PC-9 (cell line): ENCODE measurements at places on chromosomes 2 and 18. TPM values are rescaled to one million over a fixed set of nuclear protein-coding genes. Genes with fewer than 3 reads are reported as not detected.
A peak's percentile ranks its signal among the peaks of the same experiment; 100 is the strongest.

- no peak overlapping the region for H3K4me3 ChIP-seq
- no peaks in the 10 kb centered on the region for H3K4me1 ChIP-seq
- H3K27ac ChIP-seq, result no peak overlapping the region
- DNase-seq, result no peak
- H3K27me3 ChIP-seq, result 0 out of 2 replicates have a peak, but pooled peaks cover 2% of the 10 kb centered on the region
- H3K36me3 ChIP-seq, result no peaks in the 10 kb centered on the region
Observed at GRCh38 chr2:172736424-172737174, 954 bp downstream of the RAPGEF4 start.

The CTNNA2 gene
- not detected in 2 replicates for total RNA-seq

DNA sequence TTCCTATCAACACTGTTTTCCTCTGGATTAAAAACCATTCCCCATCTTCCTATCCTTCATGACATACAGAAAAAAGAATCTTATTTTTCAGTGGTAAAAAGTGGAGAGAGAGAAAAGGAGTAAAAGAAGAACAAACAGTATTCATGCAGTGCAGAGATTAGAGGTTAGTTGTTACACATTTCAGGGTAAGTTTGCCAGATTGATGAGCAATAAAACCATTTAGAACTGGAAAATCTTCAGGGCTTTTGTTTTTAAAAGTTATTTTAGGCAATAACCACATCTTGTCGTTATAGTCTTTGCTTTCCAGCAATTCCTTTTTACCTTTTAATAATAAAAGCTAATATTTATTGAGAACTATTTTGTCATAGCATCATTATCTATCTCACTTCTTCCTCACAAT is 104.5 kb downstream of the GPD2 start:
- no peaks in the 10 kb centered on the region for H3K36me3 ChIP-seq
- H3K27ac ChIP-seq, result no peak overlapping the region
- H3K4me1 ChIP-seq, result no peaks in the 10 kb centered on the region
- no peak for DNase-seq
- no peak overlapping the region for H3K4me3 ChIP-seq

- H3K4me3 ChIP-seq, result no peak overlapping the region
- H3K4me1 ChIP-seq, result peaks cover 18% of the 10 kb centered on the region
- no peaks in the 10 kb centered on the region for H3K27me3 ChIP-seq
- H3K27ac ChIP-seq, result no peak overlapping the region
Observed at GRCh38 chr2:223952280-223952968, 4.8 kb upstream of the MRPL44 start.

DNA sequence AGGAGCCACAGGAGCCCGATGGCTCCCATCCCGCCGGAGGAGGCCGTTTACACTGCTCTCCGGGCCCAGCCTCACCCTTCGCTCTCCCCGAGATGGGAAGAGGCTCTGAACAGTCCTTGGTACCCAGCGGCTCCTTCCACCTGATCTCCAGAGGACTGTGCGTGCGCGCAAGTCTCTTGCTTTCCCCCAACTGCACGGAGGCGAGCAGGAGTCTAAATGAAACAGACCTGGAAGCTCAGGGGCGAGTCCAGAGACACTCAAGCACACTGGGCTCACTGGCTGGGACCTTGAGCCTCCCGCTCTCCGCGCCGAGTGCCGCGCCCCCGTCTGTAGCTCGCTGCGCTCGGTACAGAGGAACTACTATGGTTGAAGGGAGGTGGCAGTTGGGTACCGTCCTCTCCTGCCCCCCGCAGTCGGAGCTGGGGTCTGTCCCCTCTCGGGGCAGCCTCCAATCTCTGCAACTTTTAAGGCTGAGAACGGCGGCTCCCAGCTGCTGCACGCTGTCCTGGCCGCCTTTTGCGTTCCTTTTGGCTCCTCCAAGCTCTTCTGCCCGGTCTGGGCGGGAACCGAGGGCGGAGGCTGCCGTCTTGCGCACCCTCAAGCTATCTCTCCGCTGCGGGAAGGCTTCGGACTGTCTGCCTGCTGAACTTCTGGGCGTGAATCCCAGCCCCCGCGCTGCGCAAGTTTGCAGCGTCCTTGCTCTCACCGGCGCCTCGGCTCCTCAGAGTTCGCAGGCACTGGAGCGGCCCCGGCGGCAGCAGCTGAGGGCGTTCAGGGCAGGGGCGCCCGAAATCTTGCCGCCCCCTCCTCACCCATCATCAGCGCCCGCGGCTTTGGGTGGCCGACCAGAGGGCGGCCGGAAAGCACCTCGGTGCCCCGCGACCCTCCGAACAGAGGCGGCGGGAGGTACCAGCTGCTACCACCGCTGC is 491 bp downstream of the ALK start:
- no peak for DNase-seq
- peaks cover 19% of the 10 kb centered on the region for H3K27me3 ChIP-seq
- no peaks in the 10 kb centered on the region for H3K36me3 ChIP-seq
- H3K4me1 ChIP-seq, result no peaks in the 10 kb centered on the region

GRCh38 chr18:31819106-31819924 is 58.6 kb upstream of the SLC25A52 start:
- H3K4me3 ChIP-seq, result no peak overlapping the region
- peak; percentile 42 for DNase-seq
- no peaks in the 10 kb centered on the region for H3K27me3 ChIP-seq
- H3K4me1 ChIP-seq, result no peaks in the 10 kb centered on the region
- no peaks in the 10 kb centered on the region for H3K36me3 ChIP-seq
- no peak overlapping the region for H3K27ac ChIP-seq

DNA sequence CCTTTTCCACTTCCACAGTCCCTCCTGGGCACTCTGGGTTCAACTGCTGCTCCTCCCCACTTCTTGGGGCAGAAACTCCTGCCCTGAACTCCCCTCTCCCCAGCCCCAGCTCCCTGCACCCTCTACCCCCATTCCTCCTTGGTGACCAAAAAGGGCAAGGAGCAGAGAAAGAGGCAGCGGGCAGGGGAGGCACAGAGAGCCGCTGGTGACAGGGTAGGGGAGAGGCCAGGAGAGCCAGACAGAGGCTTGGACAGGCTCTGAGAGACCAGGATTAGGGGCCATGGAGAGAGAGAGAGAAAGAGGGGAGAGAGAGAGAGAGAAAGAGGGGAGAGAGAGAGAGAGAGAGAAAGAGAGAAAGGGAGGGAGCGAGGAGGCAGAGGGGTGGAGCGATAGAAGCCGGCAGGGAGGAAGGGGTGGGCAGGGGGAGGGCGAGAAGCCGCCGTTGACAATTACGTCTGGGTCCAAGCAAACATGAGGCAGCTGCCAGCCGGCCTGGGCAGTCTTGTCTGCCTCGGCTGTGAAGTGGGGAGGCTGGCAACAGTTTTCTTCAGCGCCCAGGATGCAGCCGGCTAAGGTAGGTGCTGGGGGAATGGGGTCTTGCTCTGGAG is at the start of gene KCNIP3:
Gene KCNIP3, plus strand, starts transcription at position 468 of the 608 bp plus-strand sequence. Its CDS starts 92 bp downstream, at position 560.
- H3K4me3 ChIP-seq, result no peak within 1 kb of the TSS
- no peak for DNase-seq
- H3K36me3 ChIP-seq, result no peaks in the 10 kb centered on the region
- peaks cover 34% of the 10 kb centered on the region for H3K4me1 ChIP-seq
- H3K27ac ChIP-seq, result no peak within 1 kb of the TSS

The IL37 gene
- total RNA-seq, result 1.0 and 1.7 TPM in 2 replicates
